Kidney capillary endothelial cell (primary cell): ENCODE measurements at places on chromosomes 2 and 18.
A peak's percentile ranks its signal among the peaks of the same experiment; 100 is the strongest.

- DNase-seq = no peak
These were observed 2.7 kb downstream of the PPP1CB start for GRCh38 chr2:28754321-28754720.

- DNase-seq = peak; percentile 39
These were observed 725 bp downstream of the FIGN start for GRCh38 chr2:163734881-163735684.

GRCh38 chr18:13161276-13161899, 57.2 kb upstream of the LDLRAD4 start:
- DNase-seq = no peak

DNA sequence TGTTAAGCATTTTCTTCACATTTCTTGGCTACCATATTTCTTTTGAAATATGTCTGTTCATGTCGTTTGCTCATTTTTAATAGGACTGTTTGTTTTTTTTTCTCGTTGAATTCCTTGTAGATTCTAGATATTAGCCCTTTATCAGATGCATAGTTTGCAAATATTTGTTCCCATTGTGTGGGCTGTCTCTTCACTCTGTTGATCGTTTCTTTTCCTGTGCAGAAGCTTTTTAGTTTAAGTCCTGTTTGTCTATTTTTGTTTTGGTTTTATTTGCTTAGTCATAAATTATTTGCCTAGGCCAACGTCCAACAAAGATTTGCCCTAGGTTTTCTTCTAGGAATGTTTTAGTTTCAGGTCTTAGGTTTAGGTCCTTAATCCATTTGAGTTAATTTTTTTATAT, 1494.7 kb downstream of the SUCLG1 start:
- DNase-seq = no peak

GRCh38 chr18:421247-422155, 79.0 kb downstream of the COLEC12 start:
- DNase-seq = no peak

- DNase-seq = no peak
These were observed 274.7 kb upstream of the HNMT start for GRCh38 chr2:137689549-137689948.

DNA sequence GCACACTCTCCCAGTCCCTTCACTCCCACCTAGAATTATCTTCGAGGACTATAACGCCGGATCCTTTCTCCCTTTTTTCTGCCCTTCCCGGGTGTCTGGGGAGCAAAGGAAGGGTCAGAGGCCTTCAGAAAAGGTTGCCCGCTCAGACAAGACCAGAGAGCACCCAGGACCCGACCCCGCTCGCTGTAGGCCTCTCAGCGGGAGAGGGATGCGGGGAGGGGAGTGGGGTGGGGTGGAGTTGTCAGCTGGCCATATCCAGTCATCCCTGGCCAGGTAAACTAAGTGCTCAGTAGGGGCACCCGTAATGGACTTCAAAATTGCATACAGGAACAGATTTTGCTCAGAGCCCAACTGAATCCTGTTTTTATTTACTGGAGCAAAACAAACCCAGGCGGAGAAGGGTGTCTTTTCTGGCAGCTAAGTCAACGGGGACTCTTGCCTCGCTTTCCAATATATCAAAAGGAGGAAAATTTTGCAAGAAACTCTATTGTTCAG, 65.0 kb downstream of the NOL4 start:
- no peak for DNase-seq

GRCh38 chr2:23376972-23377371, 8.0 kb upstream of the KLHL29 start:
- no peak for DNase-seq

DNA sequence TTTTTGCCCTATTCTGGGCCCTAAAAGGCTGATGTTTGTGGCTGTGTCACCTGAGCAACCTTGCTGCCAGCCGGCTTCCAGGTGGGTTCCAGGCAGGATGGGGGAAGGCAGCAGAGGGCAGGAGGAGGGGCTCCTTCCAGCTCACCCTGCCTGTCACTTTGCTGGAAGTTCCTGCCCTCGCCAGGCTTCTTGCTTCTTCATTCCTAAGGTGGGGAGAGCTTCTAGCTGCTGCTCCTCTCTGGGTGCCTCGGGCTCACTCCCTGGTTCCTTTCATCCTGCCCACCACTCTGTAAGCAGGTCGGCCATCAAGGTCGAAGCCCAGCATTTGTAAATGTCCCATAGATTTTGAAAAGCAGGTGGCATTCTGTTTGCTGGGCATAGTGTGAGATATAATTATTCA, 249.4 kb upstream of the HS6ST1 start:
- no peak for DNase-seq

- peak; percentile 43 for DNase-seq
These were observed at the start of gene IL1R1 for GRCh38 chr2:102141970-102142828. IL1R1 (plus strand) TSS chr2:102142746; CDS start chr2:102157725, 14,979 bp downstream.

DNA sequence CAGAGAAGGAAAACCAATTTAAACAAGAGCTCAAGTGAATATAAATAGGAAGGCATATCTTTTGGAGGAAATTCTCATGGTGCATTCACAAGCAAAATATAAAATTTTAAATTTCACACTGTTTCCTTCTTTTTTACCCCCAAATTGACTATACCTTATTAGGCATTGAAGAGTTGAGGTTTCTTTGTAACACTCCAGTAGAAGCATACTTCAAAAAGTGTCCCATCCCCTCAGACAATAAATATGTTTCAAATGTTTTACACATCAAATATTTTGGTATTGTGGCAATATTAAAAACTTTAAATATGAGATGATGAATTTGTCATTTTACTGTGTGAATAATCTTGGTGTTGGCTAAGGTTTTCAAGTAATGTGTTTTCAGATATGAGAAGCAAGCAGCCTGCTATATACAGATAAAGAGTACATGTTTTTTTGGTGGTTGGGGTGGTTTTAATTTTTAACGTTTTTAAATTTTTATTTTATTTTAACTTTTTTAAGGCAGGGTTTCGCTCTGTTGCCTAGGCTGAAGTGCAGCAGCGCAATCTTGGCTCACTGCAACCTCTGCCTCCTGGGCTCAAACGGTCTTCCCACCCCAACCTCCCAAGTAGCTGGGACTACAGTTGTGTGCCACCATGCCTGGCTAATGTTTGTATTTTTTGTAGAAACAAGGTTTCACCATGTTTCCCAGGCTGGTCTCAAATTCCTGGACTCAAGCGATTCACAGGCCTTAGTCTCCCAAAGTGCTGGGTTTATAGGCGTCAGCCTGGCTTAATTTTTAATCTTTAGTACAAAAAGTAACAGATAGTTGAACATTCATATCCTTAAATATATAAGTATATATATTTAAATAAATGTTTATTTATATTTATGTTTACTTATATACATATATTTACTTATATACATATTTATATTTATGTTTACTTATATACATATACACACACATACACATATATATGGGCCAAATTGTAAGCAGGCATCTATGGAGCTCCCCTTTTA, 36.5 kb upstream of the DLX1 start:
- DNase-seq = no peak

DNA sequence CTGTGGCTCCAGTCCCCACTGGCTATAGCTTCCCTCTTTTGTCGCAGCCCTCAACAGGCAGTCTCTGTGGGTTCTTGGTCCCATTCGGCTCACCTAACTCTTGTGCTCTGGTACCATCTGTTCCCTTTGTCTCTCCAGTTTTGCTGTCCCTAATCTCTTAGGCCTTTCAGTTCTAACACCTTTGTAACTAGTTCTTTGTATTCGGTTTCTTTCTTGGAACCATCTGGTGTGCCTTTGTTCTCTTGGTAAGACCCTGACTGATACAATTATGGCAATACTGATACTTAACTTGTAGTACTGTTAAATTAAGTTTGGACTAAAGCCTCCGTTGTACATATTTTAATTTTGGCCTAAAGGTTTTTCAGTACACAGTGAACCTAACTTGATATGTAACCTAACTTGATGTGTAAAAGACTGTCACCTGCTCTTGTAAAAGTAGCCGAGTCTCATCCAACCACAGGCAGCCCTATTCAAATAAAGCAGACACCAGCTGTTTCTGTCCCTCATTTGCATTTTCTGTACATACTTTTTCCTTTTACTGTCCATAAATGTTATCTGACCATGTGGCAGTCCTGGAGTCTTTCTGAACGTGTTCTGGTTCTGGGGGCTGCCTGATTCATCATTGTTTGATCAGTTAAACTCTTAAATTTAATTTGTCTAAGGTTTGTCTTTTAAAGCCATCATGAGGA, 4.8 kb upstream of the MRPL44 start:
- DNase-seq = no peak

DNA sequence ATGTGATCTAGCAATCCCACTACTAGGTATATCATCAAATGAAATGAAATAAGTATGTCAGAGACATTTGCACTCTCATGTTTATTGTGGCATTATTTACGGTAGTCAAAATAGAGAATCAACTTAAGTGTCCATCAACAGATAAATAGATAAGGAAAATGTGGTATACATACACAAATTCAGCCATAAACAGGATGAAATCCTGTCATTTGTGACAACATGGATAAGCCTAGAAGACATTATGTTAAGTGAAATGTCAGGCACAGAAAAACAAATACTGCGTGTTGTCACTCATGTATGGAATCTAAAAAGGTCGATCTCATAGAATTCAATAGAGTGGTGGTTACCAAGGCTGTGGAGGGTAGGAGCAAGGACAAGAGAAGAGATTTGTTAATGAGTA, 22.1 kb upstream of the CBLN2 start:
- DNase-seq = no peak

- no peak for DNase-seq
These were observed 77.8 kb downstream of the SCN9A start for GRCh38 chr2:166297951-166298350.

- DNase-seq = no peak
These were observed 4.8 kb downstream of the SSB start for GRCh38 chr2:169803480-169803879.

GRCh38 chr2:209547726-209548125, 123.9 kb downstream of the MAP2 start:
- no peak for DNase-seq

DNA sequence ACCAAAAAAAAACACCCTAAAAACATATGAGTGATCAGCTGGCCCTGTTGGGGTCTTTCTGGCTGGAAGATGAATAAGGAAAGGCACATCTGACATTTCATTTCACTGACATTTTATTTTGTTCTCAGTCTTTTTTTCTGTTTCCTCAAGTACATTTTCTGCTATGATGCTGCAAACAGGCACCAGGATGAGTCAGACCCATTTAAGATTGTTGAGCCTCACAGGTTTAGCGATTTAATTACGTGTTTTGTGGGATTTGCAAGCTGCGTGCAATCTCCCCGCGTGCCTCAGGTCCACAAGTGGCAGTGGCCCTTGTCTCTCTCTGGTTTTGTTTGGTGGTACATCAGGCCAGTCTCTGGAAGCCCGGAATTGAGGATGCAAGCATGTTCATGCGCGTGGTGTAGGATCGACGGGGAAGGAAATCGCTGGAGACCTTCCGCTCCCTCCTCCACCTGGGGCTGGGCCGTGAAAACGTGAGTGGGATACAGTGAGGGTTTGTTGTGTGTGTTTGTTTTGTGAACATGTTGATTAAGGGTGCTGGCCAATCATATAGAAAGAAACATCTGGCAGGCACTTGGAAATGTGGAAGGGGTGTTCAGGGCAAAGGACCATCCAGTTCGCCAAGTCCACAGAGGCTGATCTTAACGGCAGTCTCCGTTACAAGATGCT, 120.2 kb upstream of the ZNF516 start:
- DNase-seq = no peak

DNA sequence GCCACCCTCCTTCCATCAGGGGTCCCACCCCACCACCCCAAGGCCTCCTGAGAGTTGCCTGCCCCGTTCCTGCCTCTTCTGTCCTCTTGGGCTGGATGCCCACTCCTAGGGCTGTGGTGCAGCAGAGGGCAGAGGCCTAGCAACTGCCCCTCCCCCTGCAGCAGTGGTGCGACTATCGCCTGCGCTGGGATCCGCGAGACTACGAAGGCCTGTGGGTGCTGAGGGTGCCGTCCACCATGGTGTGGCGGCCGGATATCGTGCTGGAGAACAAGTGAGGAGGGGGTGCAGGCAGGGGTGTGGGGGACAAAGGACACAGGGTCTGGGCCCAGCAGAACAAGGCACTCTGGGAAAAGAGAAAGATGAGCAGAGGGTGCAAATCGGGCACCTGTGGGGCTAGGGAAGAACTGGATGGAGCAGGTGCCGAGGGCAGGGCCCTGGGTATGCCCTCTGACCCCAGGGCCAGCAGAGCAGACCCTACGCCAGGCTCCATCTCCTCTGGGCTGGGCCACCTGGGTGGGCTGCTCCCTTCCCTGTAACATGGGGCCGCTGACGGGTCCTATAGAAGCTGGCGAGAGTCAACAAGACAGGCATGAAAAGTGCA, 1.0 kb downstream of the CHRNG start:
- no peak for DNase-seq

- DNase-seq = peak; percentile 88
These were observed 31.2 kb downstream of the KIF3C start for GRCh38 chr2:25951071-25951547.

DNA sequence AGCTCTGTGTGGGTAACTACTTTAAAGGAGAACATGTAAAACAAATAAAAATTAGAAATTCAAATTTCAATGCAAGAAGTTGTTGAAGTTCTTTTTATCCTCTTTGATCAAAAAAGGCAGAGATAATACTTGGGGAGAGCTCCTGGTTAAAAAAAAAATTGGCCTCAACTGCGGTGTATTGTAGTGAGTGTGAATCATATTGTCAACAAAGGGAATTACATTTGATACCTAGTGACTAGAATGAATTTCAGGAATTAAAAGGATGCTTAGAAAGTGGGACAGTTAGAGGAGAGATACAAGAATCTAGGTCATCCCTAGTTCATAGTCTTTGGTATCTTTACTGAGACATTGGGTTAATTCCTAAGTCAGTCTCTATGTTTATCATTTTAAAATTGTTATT, 473.0 kb downstream of the CCDC85A start:
- no peak for DNase-seq

DNA sequence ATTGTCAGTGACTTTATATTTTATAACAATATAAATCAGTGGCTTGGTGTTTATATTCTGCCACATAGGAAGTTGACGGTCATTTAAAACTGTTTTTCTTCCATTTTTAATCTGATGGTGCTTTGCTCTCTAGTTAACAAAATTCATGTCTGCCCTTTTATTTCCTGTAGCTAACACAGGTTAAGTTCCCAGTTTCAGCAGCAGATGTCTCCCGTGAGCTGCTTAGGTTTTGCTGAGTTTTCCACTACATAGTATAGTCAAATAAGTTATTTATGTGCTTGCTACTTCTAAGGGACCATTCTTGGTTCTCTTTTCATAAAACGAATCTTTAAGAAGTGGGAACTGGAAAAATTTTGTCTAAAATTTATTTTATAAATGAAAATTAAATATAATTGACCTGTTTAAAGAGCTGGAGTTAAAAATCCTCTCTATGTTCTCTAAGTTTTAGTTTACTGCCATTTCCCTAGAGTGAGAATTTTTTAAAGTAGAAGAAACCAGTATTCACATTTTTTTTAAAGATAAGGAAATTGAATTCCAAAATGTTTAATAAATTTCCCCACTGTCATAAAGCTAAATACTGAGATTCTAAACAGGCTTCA, 20.6 kb downstream of the HTR2B start:
- DNase-seq = peak; percentile 61

GRCh38 chr2:30026091-30027055, 105.0 kb upstream of the ALK start:
- DNase-seq = peak; percentile 34

- no peak for DNase-seq
These were observed 443.5 kb upstream of the SLC14A2 start for GRCh38 chr18:45171679-45172191.

- no peak for DNase-seq
These were observed 60.6 kb downstream of the BCL2 start for GRCh38 chr18:63258749-63259566.

GRCh38 chr2:206962966-206963365, 23.6 kb downstream of the CPO start:
- DNase-seq = no peak

GRCh38 chr18:39184176-39184575, 1618.6 kb upstream of the CELF4 start:
- DNase-seq = no peak
